A549 treated with CpdA at 1 μM for 4 hours (cell line): ENCODE measurements at places on chromosomes 1 and 21. TPM values are rescaled to one million over a fixed set of nuclear protein-coding genes. Genes with fewer than 3 reads are reported as not detected.

Gene FAM163A
- not detected in 5 replicates for total RNA-seq

Gene GALE
- 66.9 to 78.9 TPM (median 74.3 TPM) in 5 replicates for total RNA-seq

Gene C1orf174
- total RNA-seq = 21.6 to 24.6 TPM (median 24.2 TPM) in 5 replicates

Gene LCE2B
- not detected in 5 replicates for total RNA-seq

Gene VCAM1
- total RNA-seq = 0.06 to 0.08 TPM in 2 of 5 replicates, not detected in the others

Gene CAPN8
- total RNA-seq = 0.39 to 0.69 TPM (median 0.54 TPM) in 5 replicates

Gene HSPA6
- total RNA-seq = 1.4 to 11.8 TPM (median 3.5 TPM) in 5 replicates

Gene KRTAP10-9
- not detected in 5 replicates for total RNA-seq

Gene NPR1
- total RNA-seq = 0.80 to 1.2 TPM (median 0.95 TPM) in 5 replicates

Gene TMEM9
- 79.3 to 91.4 TPM (median 84.9 TPM) in 5 replicates for total RNA-seq

Gene MAP10
- 0.75 to 1.1 TPM (median 1.0 TPM) in 5 replicates for total RNA-seq

Gene ANGPTL3
- not detected in 5 replicates for total RNA-seq

Gene CNR2
- not detected in 5 replicates for total RNA-seq

Gene COL8A2
- total RNA-seq = 0.06 to 0.15 TPM (median 0.09 TPM) in 5 replicates

Gene PLA2G2A
- not detected in 5 replicates for total RNA-seq

Gene PRDM16
- total RNA-seq = 0.08 to 0.44 TPM (median 0.36 TPM) in 5 replicates

Gene TAF13
- total RNA-seq = 22.8 to 38.9 TPM (median 26.2 TPM) in 5 replicates

Gene NOS1AP
- total RNA-seq = 0.24 to 0.98 TPM (median 0.43 TPM) in 5 replicates

Gene NUDT4B
- 0.22 to 1.0 TPM (median 0.85 TPM) in 3 of 5 replicates, not detected in the others for total RNA-seq

Gene CAMK1G
- 0.22 to 0.50 TPM (median 0.43 TPM) in 5 replicates for total RNA-seq

Gene CBS
- 10.8 to 11.9 TPM (median 11.7 TPM) in 5 replicates for total RNA-seq

Gene PTGS2
- 8.7 to 13.5 TPM (median 12.9 TPM) in 5 replicates for total RNA-seq

Gene DIRAS3
- 0.91 to 1.5 TPM (median 1.2 TPM) in 5 replicates for total RNA-seq

Gene NBPF4
- total RNA-seq = 0.13 to 0.24 TPM (median 0.18 TPM) in 5 replicates

Gene CYP4A22
- not detected in 5 replicates for total RNA-seq

Gene ASAP3
- total RNA-seq = 2.4 to 3.8 TPM (median 3.1 TPM) in 5 replicates

Gene FAAH
- total RNA-seq = 0.81 to 2.6 TPM (median 0.83 TPM) in 5 replicates

Gene OR2T11
- not detected in 5 replicates for total RNA-seq

Gene KCNQ4
- total RNA-seq = 0.14 to 0.39 TPM (median 0.25 TPM) in 5 replicates

Gene INSRR
- total RNA-seq = not detected in 5 replicates

Gene KMO
- total RNA-seq = 1.2 to 2.5 TPM (median 1.4 TPM) in 5 replicates

Gene PHGDH
- total RNA-seq = 61.4 to 93.1 TPM (median 85.3 TPM) in 5 replicates

Gene GBP5
- total RNA-seq = 0.05 TPM in 2 of 5 replicates, not detected in the others

Gene GJA9
- total RNA-seq = 0.06 TPM in 1 of 5 replicates, not detected in the others

Gene DNASE2B
- total RNA-seq = not detected in 5 replicates

Gene LCE2A
- total RNA-seq = not detected in 5 replicates

Gene HCRTR1
- total RNA-seq = 0.07 to 0.08 TPM in 2 of 5 replicates, not detected in the others

Gene GPR25
- not detected in 5 replicates for total RNA-seq

Gene PTPRU
- total RNA-seq = 6.4 to 8.3 TPM (median 7.0 TPM) in 5 replicates
